ENCODE measurements at places on chromosomes 3 and 15. TPM values are rescaled to one million over a fixed set of nuclear protein-coding genes. Genes with fewer than 3 reads are reported as not detected.

GRCh38 chr3:153247331-153248330 is 85.6 kb downstream of the RAP2B start:
- no peak for DNase-seq
- H3K4me3 ChIP-seq: no peak overlapping the region
- H3K27ac ChIP-seq: no peak overlapping the region
- H3K27me3 ChIP-seq: no peaks in the 10 kb centered on the region
- 0 out of 2 replicates have a peak, but pooled peaks cover under 1% of the 10 kb centered on the region for H3K36me3 ChIP-seq

- peak; percentile 86 for DNase-seq
- peaks cover 3% of the 10 kb centered on the region for H3K36me3 ChIP-seq
- H3K27me3 ChIP-seq: peaks cover 38% of the 10 kb centered on the region
- H3K4me3 ChIP-seq: peak overlapping the region; percentile 41
- peak overlapping the region; percentile 86 for H3K27ac ChIP-seq
Observed at GRCh38 chr3:133040696-133041523, 2.7 kb downstream of the TMEM108 start.

- no peak overlapping the region for H3K27ac ChIP-seq
- DNase-seq: peak; percentile 81
- peaks cover 18% of the 10 kb centered on the region for H3K27me3 ChIP-seq
- H3K36me3 ChIP-seq: no peaks in the 10 kb centered on the region
- H3K4me3 ChIP-seq: peak overlapping the region; percentile 58
Observed at GRCh38 chr15:69031013-69032001, 16.8 kb downstream of the NOX5 start.

DNA sequence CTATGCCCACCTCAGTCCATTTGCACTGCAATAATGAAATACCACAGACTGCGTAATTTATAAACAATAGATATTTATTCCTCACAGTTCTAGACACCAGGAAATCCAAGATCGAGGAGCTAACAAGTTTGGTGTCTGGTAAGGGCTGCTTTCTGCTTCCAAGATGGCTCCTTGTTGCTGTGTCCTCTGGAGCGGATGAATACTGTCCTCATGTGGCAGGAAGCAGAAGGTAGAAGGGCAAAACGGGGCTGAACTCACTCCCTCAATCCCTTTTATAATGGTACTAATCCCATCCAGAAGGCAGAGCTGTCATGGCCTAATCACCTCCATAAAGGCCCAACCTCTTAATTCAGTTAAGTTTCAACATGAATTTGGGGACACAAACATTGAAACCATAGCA is 75.3 kb downstream of the P2RY1 start:
- no peak for DNase-seq
- H3K4me1 ChIP-seq: no peaks in the 10 kb centered on the region
- peaks cover 3% of the 10 kb centered on the region for H3K36me3 ChIP-seq
- H3K4me3 ChIP-seq: no peak overlapping the region

DNA sequence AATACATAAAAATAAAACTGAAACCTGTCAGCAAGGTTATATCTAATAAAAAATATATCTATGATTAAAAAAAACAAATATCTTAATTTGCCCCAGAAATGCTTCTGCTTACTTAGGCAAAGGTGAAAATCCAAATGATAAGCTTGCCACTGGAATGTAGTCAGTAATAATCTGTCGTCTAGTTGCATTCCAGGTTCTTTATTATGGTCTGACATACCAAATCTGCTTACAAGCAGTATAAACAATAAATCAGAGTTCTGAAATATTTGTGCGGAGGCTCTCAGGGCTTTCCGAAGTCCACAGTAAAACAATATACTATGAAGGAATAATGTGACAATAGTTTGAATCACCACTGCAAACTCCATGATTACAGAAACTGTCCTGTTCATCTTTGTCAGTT is 1133.5 kb downstream of the ROBO1 start:
- peaks cover 17% of the 10 kb centered on the region for H3K36me3 ChIP-seq
- no peak overlapping the region for H3K27ac ChIP-seq
- H3K4me3 ChIP-seq: no peak overlapping the region
- H3K27me3 ChIP-seq: no peaks in the 10 kb centered on the region
- no peaks in the 10 kb centered on the region for H3K4me1 ChIP-seq

DNA sequence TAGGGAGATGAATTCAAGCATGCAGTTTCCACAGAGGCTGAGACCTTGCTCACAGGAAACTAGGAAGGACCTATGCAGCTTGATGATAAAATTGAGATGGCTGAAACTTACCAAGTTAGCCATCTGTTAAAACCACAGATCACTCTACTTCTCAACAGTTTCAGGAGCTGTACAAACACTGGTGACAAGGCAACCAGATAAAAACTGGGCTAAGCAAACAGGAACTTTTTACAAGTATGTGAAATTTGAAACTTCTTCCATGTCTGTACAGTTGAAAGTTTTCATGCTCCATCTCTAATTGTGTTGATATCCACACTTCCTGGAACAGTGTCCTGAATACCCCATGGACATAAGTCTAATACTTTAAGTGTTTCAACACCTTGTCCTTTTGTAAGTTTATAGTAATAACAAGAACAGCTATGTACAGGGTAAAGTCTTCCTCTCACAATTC is 78.2 kb downstream of the FAIM start:
- no peaks in the 10 kb centered on the region for H3K27me3 ChIP-seq
- DNase-seq: no peak

GRCh38 chr15:70356919-70357318 is 259.2 kb upstream of the TLE3 start:
- H3K4me1 ChIP-seq: no peaks in the 10 kb centered on the region
- H3K36me3 ChIP-seq: no peaks in the 10 kb centered on the region
- H3K27me3 ChIP-seq: no peaks in the 10 kb centered on the region
- no peak overlapping the region for H3K4me3 ChIP-seq
- DNase-seq: no peak

GRCh38 chr3:13561967-13562366 is 13.0 kb downstream of the FBLN2 start:
- H3K27me3 ChIP-seq: no peaks in the 10 kb centered on the region
- peaks cover 15% of the 10 kb centered on the region for H3K4me1 ChIP-seq
- no peaks in the 10 kb centered on the region for H3K36me3 ChIP-seq
- H3K4me3 ChIP-seq: no peak overlapping the region
- DNase-seq: no peak

DNA sequence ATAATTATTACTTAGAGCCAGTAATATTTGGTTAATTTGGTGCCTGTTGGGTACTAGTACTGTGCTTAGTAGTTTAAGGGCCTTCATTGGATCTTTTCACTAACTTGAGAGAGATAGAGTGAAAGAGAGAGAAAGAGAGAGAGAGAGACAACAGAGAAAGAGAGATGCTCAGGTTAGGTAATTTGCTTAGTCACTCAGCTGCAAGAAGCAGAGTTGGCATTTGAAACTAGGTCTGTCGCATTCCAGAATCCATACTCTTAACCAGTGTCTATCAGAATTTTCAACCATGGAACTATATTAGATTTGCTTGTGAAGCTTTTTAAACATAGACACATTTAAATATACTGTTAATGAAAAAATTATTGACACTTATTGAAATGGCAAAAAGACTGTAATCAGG is 31.1 kb upstream of the NUDT16 start:
- H3K36me3 ChIP-seq: no peaks in the 10 kb centered on the region
- 0 out of 2 replicates have a peak overlapping the region, but pooled peaks have one; percentile 74 for H3K27ac ChIP-seq
- DNase-seq: no peak
- H3K4me1 ChIP-seq: peaks cover 35% of the 10 kb centered on the region
- H3K4me3 ChIP-seq: no peak overlapping the region

DNA sequence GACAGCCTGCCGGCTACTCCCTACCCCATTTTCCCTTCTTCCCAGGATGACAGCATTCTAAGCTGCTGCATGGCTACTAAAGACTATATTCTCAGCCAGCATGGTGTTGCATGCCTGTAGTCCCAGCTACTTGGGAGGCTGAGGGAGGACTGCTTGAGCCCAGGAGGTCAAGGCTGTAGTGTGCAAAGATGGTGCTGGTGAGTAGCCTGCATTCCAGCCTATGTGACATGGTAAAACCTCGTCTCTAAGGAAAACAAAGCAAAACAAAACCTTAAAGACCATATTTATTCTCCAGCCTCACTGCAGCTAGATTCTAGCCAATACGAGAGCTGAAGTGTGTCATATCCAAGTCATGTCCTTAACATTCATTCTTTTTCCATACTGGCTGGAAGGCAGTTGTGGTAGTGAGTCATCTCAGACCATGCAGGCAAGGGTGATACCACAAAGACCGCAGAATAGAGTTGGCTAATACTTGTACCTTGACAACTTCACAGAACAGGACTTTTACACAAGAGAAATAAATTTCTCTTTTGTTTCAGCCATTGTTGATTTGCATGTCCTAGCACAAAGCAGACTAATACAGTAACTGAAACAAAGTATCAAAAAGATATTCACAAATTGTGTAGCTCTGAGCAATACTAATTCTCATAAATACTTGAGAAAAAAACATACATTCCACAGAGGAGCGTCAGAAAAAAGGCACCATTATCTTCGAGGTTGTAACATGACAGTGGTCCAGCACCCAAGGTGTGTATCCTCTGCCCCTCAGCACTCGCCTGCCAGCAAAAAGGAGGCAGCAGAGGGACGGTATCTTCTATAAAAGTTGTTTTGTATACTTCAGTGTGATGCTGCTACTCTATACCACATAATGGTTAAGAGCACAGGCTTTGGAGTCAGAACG is 14.8 kb downstream of the PBRM1 start:
- peaks cover 12% of the 10 kb centered on the region for H3K36me3 ChIP-seq
- no peaks in the 10 kb centered on the region for H3K27me3 ChIP-seq
- no peak overlapping the region for H3K4me3 ChIP-seq
- DNase-seq: no peak
- no peaks in the 10 kb centered on the region for H3K4me1 ChIP-seq
- no peak overlapping the region for H3K27ac ChIP-seq

DNA sequence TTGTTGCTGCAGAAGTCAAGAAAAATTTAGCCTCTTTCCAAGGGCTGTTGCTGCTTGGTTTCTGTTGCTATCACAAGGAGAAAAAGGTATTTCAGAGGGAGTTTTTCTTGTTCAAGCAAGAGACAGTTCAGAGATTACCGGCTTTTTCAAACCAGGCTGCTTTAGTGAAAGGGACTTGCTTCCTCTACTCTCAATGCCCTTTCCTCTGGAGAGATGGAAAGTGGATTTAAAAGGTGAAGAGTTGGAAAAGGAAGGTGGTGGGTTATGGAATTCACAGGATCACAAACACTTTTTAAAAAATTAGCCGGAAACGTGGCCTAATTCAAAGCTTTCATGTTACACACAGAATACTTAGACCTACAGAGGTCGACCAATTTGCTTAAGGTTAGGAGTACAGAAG is 1.1 kb downstream of the PARP6 start:
- H3K4me3 ChIP-seq: peak overlapping the region; percentile 84
- peaks cover 13% of the 10 kb centered on the region for H3K27me3 ChIP-seq
- no peak for DNase-seq
- H3K27ac ChIP-seq: no peak overlapping the region

DNA sequence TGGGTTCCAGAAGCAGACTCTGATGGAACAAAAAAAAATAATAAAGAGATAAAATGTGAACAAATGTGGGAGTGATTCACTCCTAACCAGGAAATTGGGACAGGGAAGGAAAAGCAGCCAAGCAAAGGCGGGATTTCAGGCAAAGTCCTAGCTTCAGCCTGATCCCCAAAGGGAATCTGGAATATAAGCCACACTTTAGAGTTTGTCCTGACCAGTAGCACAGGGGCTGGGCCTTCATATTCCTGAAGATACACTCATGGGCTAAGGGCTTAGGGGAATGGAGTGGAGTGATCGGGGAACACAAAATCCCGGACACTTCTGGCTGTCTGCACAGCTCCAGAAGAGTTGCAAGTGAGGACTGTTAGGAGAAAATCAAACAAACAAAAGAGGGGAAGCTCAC is 135.0 kb upstream of the COL8A1 start:
- H3K27ac ChIP-seq: no peak overlapping the region
- H3K36me3 ChIP-seq: no peaks in the 10 kb centered on the region
- no peaks in the 10 kb centered on the region for H3K27me3 ChIP-seq
- no peak overlapping the region for H3K4me3 ChIP-seq
- no peak for DNase-seq

DNA sequence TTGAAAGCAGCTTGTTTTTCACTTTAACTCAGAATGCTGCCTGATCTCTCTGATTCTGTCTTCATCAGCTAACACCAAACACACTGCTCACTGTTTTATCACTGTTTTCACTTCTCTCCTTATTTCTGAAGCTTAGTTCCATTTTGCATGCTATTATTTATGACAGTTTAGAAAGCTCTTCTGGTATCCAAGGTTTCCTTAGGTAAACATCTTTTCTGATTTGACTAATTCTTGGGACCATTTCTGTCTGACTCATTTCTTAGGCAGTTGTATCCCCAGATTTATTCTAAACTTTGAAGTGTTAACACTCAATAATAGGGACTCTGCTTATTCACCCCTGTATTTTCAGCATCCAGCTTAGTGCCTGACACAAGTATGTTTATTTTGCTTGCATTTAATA is 167.7 kb downstream of the BCHE start:
- H3K27ac ChIP-seq: 0 out of 2 replicates have a peak overlapping the region, but pooled peaks have one; percentile 60
- no peaks in the 10 kb centered on the region for H3K27me3 ChIP-seq
- H3K4me3 ChIP-seq: no peak overlapping the region
- no peak for DNase-seq
- H3K36me3 ChIP-seq: peaks cover 5% of the 10 kb centered on the region

DNA sequence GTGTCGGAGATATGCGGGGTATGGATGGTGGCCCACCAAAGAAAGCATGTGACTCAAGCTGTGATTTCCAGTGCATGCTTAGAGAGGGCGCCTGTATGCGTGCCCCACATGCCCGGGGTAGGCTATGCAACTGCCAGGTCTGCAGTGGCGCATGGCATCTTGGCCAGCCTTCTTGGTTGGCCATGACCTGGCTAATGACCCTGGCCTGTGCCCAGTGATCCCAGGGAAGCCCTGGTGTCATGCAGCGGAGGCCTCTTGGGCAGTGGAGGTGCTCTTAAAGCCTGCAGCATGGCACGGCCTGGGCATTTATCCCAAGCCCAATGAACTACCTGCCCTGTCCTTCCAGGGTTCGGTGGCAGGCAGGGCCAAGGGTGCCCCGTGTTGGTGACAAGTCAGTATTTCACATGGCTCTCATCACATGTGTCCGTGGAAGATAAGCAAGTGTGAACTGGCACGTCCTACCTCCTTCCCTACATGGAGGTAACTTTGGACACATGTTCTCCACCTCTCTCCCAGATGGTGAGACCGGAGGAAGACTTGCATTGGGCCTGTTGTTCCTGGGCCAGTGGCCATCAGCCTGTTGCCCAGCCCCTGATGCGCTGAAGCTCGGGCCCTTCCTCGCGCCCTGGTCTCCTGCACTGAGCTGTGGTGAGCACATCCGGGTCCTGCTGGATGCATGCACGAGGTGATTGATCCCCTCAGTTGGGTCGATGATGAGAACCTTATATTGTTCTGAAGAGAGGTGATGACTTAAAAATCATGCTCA is 192.0 kb downstream of the UBE3A start:
- H3K36me3 ChIP-seq: peaks cover 29% of the 10 kb centered on the region
- H3K4me1 ChIP-seq: no peaks in the 10 kb centered on the region
- no peak overlapping the region for H3K4me3 ChIP-seq
- DNase-seq: peak; percentile 4

- peaks cover 2% of the 10 kb centered on the region for H3K27me3 ChIP-seq
- DNase-seq: peak; percentile 87
- H3K36me3 ChIP-seq: peaks cover 9% of the 10 kb centered on the region
- H3K4me3 ChIP-seq: peak overlapping the region; percentile 52
- peak overlapping the region; percentile 95 for H3K27ac ChIP-seq
- H3K4me1 ChIP-seq: peaks cover 84% of the 10 kb centered on the region
Observed at GRCh38 chr15:40102897-40103858, 5.5 kb downstream of the BMF start.

The CEP70 gene
- total RNA-seq: 33.5 TPM

The CYP8B1 gene
- total RNA-seq: 0.16 TPM

The ITIH1 gene
- total RNA-seq: 0.69 TPM

The GPR62 gene
- 0.46 TPM for total RNA-seq

The SUCLG2 gene
- total RNA-seq: 57.4 TPM

The SEMA6D gene
- 2.0 TPM for total RNA-seq

The ZBTB11 gene
- total RNA-seq: 12.7 TPM

The TGM4 gene
- not detected for total RNA-seq

The TIMP4 gene
- total RNA-seq: 4.8 TPM

The TMCO5A gene
- total RNA-seq: not detected

The SPTBN5 gene
- total RNA-seq: 2.0 TPM
